NCI-H2081 treated with DMSO at 0.1 percent for 48 hours (cell line): ENCODE measurements at places on chromosomes 1 and 21.

- peak; percentile 71 for DNase-seq
Measured at GRCh38 chr1:52127181-52128180, 14.4 kb upstream of the ZFYVE9 start.

DNA sequence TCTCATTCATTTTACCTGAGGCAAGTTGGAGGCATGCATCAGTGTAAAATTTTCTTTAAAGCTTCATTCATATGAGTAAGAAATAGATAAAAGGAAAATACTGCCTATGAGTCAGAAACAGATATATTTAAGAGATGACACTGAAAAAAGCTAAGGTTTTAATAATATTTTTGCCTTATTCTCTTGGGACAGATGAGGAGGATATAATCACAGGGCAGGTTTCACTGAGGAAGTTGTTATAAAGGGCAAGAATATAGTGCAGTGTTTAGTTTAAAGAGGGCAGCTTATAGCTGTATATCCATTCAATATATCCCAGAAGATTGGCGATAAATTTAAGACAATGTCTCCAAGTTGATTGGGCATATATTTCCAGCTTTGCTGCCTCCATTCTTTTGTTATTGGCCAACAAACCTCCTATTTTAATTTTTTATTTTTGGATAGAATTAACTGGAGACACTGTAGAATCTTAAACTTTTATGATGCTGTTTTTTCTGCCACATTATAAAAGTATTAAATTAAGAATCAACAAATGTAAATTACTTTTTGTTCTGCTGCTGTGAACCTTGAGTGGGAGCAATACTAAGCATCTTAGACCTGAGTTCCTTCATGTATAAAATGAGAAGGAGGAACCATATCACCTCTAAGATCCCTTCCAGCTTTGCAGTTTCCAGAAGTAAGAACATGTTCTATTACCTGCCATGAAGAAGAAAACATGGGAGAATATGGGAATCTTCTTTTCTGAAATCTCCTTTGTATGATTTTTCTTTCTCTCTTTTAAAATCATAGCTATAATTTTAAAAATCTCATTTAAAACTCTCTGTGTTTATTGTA, 171.6 kb downstream of the S1PR1 start:
- DNase-seq: no peak

DNA sequence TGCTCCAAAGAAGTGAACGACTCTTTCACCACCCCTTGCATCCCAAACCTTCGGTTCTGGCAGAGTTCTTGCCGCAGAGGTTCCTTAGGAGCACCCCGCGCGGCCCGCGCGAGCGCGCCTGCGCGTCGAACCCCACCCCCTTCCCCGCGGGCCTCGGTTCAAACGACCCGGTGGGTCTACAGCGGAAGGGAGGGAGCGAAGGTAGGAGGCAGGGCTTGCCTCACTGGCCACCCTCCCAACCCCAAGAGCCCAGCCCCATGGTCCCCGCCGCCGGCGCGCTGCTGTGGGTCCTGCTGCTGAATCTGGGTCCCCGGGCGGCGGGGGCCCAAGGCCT, at the start of gene C1orf56:
TSS of gene C1orf56 (plus strand) at position 161 of the 334 bp plus-strand sequence. CDS start at position 258, 97 bp downstream.
- DNase-seq: peak; percentile 39

- DNase-seq: no peak
Measured at GRCh38 chr21:44436111-44436611, 19.1 kb upstream of the LRRC3 start.

DNA sequence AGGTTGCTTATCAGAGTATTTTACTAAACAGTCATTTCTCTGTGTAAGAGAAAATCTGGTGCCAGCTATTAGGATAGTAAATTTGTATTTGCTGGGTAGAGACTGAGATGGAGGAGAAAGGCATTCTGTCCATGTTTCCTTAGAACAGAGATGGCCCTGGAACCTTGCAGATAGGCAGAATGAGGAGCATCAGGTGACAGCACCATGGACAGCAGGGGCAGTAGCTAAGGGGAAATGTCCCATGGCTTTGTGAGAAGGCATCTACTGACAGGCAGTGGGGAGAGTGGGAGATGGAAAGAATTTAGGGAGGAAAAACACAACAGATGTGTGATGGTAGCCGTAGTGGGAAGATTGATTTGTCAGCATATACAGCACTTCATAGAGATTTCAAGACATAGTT, 105.0 kb downstream of the PRRX1 start:
- no peak for DNase-seq

- DNase-seq: no peak
Measured at GRCh38 chr1:75172556-75172955, 38.4 kb downstream of the LHX8 start.

- no peak for DNase-seq
Measured at GRCh38 chr1:36912365-36912865, 121.9 kb downstream of the GRIK3 start.

- DNase-seq: no peak
Measured at GRCh38 chr1:185337246-185337645, 20.2 kb upstream of the IVNS1ABP start.
